ENCODE measurements at places on chromosomes 6 and 20.

- no peak for DNase-seq
Measured at GRCh38 chr6:39195792-39196385, 33.4 kb downstream of the KCNK5 start.

GRCh38 chr6:19880066-19880465 is 42.9 kb downstream of the ID4 start:
- DNase-seq = no peak

DNA sequence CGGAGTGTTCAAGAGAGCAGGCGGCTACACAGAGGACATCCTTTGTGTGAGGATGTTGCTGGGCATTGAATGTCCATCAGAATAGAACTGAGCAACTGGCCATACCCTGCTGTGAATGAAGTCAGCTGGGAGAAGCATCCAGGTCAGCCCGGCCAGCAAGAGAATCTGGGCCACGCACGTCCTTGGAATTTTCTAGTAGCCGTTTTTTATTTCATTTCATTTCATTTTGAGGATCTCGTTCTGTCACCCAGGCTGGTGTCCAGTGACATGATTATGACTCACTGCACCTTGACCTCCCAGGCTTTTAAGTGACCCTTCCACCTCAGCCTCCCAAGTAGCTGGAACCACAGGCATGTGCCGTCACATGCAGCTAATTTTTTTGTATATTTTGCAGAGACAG is 97.9 kb downstream of the SSR1 start:
- no peak for DNase-seq

DNA sequence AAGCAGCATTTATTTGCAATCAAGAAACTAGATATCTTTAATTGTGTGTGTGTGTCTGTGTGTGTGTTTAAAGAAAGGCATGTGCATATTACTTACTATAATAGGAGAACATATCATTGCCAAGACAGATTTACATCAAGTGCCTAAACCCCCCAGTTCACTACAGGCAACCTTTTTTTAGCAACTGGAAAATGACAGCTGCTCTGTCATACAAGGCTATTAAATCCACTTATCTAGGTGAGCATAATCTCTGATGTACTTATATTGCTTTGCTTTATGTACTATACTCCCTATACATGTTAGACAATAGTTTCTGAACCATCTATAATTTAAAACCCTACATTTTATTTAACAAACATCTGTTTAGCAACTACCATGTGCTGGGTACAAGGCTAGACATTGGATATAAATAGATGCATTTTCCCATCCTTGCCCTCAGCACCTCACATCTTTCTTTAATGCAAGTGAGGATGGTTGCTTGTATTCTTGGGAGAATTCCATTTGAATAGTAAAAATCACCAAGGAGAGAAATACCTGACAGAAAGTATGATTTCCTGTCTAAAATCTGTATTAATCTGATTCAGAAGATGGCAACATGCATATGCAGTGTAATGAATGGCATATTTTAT is 398.3 kb downstream of the LAMA2 start:
- no peak for DNase-seq

- no peak for DNase-seq
Measured at GRCh38 chr6:125722886-125723285, 26.5 kb upstream of the HEY2 start.

DNA sequence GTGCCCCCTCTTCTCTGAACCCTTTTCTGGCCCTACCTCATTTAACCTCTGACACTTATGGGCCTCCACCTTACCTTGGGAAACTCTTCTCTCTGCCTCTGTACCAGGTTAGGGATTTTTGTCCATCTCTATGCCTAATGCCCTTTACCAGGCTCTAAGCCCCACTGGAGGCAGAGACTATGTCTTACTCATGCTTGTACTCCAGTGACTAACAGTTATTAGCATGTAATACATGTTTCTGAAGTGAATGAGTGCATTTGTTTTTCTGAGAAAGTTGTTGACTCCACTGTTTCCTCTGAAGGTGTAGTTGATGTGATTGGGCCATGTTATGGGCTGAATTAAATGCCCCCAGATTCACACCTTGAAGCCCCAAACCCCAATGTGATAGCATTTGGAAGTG is 234.3 kb downstream of the PACRG start:
- no peak for DNase-seq

DNA sequence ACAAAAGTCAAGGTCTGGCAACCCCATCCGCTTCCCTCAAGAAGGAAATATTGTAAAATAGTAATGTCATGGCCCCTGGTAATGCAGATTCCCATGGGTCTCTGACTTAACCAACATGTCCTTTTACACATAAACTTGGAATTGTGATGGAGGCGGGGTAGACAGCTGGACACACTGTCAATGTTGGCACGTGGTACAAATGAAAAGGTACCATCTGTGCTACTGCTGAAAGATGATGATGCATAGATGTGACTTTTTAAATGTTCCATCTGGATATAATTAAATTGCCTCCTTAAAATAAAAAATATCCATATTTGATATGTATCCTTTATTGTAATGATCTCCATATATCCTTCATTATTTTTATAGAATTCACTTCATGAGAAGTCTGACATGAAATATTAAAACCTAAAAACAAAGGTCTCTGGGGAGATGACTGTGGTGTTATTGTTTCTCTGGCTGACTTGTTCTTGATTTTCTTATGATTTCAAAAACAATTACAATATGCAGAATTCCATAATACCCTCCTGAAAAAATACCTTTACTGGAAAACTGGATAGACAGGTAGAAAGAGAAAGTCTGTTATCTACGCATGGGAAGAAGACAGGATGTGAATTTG is 104.5 kb downstream of the MKKS start:
- DNase-seq = no peak

All from NCI-H1092 (cell line).